Left kidney (tissue), 8 donors: ENCODE measurements at places on chromosomes 11 and 22. TPM values are rescaled to one million over a fixed set of nuclear protein-coding genes. Genes with fewer than 3 reads are reported as not detected.

DNA sequence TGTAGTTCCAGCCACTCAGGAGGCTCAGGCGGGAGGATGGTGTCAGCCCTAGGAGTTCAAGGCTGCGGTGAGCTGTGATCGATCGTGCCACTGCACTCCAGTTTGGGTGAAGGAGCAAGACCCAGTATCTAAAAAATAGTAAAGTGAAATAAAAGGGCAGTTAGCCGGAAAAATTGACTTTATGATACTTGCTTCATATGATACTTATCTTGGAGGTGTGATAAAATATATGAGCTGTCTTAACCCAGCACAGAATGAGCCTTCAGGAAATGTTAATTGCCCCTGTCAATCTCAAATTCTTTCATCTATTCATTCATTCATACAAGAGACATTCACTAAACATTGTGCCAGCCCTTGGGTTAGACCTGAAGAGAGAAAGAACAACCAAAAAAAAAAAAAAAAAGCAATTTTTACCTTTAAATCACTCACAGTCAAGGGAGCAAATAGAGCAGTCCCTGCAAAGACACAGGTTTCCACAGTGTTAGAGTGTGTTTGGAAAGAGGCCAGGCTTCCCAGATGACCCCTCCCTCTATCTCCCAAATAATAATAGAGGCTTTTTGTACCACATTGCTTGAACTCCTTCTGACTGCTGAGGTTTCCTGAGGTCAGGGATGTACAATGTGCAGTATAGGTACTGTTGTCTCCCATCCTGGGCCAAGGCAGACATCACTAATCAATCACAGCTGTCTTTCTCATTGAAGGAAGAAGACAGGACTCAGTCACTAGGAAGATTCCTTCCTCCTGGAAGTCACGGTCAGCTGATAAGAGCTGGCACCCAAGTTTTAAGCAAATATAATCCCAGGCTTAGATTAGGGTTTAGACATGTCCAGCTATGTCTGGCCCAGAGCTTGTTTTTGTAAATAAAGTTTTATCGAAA lies 454.6 kb downstream of the MIAT start:
- no peak for DNase-seq

DNA sequence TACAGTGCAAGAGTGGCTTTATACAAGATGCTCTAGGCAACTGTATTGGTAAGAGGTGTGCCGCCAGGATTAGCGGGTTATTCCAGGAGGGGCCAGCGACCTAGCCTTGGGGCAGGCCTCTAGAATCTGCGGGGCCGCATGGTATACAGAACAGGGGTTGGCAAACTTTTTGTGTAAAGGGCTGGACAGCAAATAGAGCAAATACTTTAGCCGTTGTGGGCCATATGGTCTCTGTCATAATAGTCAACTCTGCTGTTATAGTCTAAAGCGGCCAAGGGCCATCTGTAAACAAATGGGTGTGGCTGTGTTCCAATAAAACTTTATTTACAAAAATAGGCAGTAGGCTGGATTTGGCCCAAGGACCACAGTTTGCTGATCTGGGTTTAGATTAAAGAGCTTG lies 32.6 kb downstream of the FBLN1 start:
- DNase-seq = no peak

- DNase-seq = peak; percentile 81
Observed at GRCh38 chr22:22357024-22357883, 112.7 kb downstream of the VPREB1 start.

DNA sequence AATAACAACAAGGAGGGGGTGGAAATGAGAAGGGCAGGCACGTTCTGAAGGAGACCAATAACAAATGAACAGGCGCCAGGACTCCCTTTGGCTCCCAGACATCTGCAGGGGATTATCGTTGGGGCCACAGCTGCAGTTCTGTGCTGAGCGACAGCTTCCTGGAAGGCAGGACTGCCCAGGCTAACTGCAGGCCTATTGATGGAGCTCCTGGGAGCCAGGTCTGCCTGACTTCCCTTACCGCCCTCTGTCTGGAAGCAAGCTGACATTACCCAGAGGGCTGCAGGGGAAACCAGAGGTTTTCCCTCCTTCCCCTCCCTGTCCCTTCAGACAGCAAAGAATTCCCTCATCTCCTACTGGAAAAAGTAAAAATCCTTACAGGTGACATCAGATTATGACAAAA lies 5.0 kb downstream of the DRD2 start:
- DNase-seq = no peak

- DNase-seq = no peak
Observed at GRCh38 chr22:49820984-49821383, 6.7 kb downstream of the BRD1 start.

GRCh38 chr11:111841370-111842053 lies 29.9 kb downstream of the ALG9 start:
- peak; percentile 82 for DNase-seq

GRCh38 chr11:4808476-4808875 lies 4.3 kb upstream of the OR52R1 start:
- DNase-seq = no peak

DNA sequence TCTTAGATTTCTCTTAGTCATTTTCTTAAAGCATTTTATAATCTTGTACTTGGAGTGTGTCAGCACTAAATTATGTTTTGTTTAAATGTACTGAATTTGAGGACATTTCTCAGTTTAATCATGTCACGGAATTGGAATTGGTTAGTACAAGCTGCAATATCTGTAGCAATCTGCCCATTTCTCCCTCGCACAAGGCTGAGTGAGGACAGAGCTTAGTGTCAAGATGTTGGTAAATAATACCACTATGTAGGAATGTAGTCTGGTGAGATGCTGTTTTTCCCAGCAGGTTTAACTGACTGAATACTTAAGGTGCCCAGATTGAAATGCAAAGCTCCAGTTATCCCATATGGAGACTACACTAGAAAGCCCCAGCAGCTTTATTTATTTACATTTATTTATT lies 30.6 kb downstream of the SREBF2 start:
- DNase-seq = no peak

DNA sequence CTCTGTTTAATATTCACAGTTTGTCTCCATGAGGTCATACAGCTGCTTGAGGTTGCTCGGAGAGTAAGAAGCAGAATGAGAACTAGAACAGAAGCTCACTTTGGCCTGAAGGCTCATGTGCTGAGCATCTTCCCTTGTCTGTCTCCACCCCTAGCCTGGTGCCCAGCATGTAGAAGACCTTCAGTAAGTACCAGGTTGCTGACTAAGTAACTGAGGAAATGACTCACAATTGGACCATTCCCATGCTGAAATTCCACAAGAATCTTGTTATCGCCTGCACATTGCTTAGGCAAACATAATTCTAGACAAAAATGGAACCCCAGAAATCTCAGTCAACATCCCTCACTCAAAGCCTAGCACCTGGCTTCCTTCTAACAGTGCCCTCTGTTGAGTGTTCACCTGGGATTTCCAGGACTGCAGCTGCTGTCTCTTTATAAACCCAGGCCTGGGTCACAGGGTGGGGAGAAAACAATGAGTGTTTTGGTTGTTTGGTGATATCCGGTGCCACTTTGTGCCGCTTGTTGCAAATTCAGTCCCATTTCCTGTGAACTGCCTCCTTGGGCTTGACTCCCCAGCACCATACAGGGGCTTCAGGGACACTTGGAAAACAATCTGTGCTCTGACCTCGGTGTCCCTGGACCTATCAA lies 406.8 kb downstream of the ETS1 start:
- no peak for DNase-seq

DNA sequence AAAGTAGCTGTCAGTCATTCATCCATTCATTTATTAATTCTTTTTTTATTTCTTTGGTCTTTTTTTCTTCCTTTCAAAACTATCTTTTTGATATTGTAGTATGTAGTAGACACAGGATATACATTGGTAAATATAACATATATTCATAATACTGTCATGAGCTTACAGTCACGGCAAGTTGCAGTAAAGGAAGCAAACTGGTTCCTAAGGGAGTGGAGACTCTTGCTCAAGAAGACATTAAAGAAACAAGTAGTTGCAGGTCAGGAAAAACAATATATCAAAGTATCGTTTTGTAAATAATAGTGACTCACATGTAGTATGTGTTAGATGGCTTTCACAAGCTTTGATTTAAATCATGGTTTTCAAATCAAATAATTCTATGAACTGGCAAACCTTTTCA lies 7.5 kb downstream of the OR5AR1 start:
- DNase-seq = no peak

DNA sequence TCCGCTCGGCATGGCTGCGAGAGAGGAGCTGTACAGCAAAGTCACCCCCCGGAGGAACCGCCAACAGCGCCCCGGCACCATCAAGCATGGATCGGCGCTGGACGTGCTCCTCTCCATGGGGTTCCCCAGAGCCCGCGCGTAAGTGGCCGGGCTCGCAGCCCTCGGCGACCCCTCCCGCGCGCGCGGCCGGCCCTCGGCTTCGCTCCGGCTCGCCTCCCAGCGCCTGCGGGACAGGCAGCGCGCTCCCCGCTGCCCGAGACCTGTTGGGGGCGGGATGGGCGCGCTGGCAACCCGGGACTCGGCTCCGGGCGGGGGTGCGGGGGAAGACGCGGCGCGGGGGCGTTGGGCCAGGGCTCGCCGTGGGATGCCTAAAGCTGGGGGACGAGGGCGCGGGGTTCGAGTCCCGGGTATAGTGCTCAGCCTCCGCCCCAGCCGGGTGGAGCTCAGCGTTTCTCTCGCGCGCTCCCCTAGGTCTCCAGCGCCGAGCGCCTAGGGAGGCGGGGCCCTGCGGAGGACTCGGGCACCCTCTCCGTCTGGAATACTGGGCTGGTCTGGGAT lies 630 bp downstream of the UBASH3B start:
- peak; percentile 71 for DNase-seq

GRCh38 chr22:32286290-32286840 lies 31.2 kb upstream of the SLC5A4 start:
- no peak for DNase-seq

DNA sequence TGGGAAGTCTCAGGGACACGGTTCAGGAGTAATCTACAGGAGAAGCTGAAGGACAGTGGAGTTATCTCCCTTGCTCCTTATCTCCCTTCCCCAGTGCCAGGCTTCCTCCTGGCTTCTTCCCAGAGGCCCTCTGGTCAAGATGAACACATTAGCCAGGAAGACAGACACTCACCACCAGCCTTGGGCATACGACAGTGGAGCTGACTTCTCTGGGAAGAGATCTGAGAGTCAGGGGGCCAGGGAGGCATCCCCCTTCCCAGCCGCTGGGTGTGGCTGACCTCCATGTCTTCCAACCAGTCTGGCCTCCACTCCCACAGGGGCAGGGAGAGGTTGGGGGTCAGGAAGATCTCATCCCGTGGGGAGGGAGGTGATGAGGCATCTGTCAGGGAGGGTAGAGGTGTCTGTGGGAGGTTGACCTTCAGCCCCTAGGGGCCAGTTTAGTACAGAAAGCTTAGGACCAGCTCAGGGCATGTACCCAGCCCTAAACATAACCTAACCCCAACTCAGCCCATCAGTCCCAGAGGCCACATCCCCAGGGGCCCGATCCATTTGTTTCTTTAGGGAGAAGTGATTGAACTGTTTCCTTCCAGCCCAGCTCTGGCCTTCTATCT lies 12.7 kb downstream of the ROBO4 start:
- no peak for DNase-seq

- DNase-seq = no peak
Observed at GRCh38 chr11:121801781-121802180, 314.2 kb downstream of the BLID start.

GRCh38 chr22:29203488-29204454 lies 1.9 kb upstream of the EMID1 start:
- DNase-seq = no peak

DNA sequence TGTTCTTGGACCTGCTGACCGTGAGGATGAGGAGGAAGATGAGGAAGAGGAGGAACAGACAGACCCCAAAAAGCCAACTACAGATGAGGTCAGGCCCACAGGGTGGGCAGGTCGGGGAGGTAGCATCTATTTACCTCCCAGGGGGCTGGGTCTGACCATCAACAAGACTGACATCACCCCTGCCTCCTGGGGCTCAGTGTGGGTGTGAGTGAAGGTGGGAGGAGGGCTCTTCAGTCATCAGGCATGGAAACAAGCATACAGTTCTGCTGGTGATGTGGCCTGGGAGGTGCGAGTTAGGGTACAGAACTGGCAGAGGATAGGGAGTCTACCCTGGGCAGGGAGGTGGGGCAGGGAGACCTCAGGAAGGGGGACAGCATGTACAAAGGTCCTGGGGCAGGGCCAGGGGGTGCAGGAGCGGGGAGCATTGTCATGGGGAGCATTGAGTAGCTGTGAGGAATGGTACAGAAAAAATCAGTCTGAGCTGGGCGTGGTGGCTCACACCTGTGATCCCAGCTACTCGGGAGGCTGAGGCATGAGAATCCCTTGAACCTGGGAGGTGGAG lies 8.9 kb downstream of the PLCB3 start:
- no peak for DNase-seq

GRCh38 chr11:14378171-14378570 lies 19.2 kb upstream of the RRAS2 start:
- no peak for DNase-seq

GRCh38 chr22:37115032-37115431 lies 5.5 kb upstream of the TMPRSS6 start:
- DNase-seq = no peak

- DNase-seq = no peak
Observed at GRCh38 chr11:10784232-10785145, 24.2 kb downstream of the EIF4G2 start.

- DNase-seq = no peak
Observed at GRCh38 chr11:19359221-19360000, 118.7 kb upstream of the E2F8 start.

DNA sequence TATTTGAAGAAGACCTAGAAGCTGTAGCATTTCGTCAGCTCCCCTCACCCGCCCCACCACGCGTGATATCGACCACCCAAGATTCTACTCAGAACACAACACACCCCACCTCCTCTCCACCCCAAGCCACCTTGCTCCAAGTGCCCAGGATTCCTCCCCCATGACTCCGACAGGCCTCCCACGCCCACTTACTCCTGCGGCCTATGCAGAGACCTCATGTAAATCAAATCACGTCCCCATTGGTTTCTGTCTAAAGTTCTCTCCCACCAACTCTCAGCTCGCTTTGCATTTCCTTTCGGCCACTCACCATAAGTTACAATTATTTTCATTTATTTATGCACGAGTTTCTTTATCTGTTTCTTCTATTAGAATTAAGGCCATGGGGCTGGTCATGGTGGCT lies 11.0 kb downstream of the TMEM151A start:
- no peak for DNase-seq

Gene GLB1L2
- polyA plus RNA-seq = 24.7 TPM

Gene PRCP
- polyA plus RNA-seq = 283 TPM

Gene OR4A16
- not detected for polyA plus RNA-seq

Gene TMPRSS4
- polyA plus RNA-seq = 30.2 TPM

Gene NOX4
- 62.9 TPM for polyA plus RNA-seq

Gene FOLR1
- polyA plus RNA-seq = 50.8 TPM

Gene SLC7A4
- 1.5 TPM for polyA plus RNA-seq

Gene CDKN1C
- polyA plus RNA-seq = 90.1 TPM

Gene PRPF19
- 127 TPM for polyA plus RNA-seq

Gene KRTAP5-2
- not detected for polyA plus RNA-seq

Gene PKP3
- polyA plus RNA-seq = 6.6 TPM

Gene RBMXL2
- polyA plus RNA-seq = 0.07 TPM

Gene FAM180B
- 0.33 TPM for polyA plus RNA-seq

Gene CYTH4
- 3.9 TPM for polyA plus RNA-seq
